Esophagus squamous epithelium (tissue), 5 donors: ENCODE measurements at places on chromosomes 1 and 21.

DNA sequence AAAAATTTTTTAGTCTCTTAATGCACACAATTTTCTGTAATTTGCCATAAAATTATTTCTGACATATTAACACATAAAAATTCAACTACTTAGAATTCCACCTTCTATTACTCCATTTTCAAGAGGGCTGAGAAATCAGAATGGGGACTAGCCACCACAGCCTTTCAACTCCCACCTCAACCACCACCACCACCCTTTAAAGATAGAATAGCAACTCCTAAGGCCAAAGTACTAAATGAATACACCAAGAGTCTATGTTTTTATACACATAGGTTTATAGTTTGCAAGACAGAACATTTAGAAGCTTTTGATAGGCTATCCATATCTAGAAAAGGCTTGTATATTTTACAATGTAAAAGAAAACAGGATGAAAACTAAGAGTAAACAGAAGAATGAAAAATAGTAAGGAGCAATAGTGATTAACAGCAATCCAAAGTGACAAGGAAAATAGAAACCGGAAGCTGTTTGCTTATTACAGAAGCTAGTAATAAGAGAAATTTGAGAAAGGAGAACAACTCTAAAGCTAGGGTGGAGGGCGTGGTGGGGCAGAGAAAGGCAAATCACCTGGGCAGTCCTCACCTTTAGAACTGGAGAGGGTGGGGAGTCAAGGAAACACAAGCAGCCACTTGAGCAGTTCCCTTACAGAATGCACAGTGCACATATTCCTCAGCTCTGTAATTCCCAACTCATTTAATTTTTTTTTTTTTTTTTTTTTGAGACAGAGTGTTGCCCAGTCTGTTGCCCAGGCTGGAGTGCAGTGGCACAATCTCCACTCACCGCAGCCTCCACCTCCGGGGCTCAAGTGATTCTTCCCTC lies 27.7 kb downstream of the EPS15 start:
- no peak for DNase-seq

DNA sequence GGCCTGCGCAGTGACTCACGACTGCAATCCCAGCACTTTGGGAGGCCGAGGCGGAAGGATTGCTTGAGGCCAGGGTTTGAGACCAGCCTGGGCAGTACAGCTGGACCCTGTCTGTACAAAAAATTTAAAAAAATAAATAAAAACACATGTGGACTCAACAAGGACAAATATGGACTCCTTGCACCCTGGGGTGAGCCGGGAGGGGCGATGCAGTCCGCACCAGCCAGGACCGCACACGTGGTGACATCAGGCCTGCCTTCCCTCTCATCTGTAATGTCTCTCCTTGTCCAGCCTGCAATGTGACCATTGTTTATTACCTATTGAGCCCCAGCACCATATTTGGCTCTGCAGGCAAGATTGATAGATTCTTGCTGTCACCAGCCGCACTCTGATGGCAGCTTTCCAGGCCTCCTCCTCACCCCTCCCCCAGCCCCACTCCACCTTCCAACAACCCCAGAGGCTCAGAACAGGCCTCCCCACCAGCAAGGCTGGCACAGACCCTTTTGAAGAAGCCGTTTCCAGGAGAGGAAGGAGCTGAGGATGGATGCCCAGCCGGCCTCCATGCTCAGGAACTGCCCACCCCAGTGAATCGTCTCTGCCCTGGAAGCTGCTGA lies 55.2 kb downstream of the IRF2BP2 start:
- no peak for DNase-seq

DNA sequence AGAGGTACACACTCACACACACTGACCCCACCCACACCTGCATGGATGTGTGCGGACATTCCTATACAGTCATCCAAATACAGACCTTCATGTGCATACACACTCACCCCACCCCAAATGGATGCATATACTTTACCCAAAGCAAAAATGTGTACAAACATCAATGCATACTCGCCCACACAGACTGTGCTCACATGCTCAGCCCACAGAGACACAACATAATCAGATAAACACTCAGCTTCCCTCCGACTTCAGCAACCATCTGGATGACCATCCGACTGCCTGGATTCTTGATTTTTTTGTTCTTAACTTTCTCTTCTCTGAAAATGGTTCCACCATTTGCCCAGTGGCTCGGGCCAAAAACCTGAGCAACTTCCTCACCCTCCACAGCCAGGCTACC lies 24.4 kb upstream of the GJB5 start:
- DNase-seq: no peak

DNA sequence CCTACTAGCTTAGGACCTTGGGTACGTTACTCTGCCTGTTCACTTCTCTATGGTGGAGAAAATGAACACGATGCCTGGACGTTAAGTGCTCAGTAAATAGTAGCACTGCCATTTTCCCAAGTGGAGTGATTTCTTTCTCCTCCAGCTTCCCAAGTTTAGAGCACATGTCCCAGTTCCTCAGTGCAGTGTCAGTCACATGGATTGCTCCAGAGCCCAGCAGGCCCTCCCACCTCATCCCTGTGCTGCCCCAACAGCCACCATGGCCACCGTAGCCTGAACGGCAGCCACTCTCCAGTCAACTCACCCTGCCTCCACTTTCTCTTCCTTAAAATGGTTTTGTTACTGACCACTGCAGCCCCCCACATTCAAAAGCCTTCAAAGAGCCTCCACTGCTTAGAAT lies 8.5 kb downstream of the STMN1 start:
- DNase-seq: no peak
